ENCODE measurements at places on chromosomes 2 and 18.
A peak's percentile ranks its signal among the peaks of the same experiment; 100 is the strongest.

DNA sequence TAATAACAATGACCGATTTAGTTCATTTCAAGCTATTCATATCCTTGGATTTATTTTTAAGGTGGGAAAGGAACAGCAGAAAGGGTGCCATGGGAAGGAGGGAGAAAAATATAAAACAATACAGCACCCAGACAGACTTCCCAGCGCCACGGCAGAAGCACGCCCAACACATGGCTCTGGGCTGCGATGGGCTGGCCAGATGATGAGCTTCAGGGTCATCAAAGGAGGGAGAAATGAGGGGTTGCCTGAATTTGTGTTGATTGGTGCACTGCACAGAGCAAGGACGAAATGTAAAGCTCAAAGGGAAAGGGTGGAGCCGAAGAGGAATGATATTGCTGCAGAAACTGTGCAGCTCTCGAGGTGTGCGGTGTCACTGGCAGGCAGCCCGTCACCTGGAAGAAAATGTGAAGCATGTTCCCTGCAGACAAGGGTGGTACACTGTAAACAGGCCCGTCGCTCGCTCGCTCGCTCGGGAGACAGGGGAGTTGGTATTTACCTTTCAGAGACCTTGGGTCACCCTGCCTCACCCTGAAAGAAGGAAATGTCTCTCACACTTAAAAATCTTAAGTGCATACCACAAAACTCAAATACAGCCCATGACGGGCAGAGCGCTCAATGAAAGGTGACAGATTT, 195.5 kb upstream of the CTAGE1 start:
- DNase-seq, result no peak

DNA sequence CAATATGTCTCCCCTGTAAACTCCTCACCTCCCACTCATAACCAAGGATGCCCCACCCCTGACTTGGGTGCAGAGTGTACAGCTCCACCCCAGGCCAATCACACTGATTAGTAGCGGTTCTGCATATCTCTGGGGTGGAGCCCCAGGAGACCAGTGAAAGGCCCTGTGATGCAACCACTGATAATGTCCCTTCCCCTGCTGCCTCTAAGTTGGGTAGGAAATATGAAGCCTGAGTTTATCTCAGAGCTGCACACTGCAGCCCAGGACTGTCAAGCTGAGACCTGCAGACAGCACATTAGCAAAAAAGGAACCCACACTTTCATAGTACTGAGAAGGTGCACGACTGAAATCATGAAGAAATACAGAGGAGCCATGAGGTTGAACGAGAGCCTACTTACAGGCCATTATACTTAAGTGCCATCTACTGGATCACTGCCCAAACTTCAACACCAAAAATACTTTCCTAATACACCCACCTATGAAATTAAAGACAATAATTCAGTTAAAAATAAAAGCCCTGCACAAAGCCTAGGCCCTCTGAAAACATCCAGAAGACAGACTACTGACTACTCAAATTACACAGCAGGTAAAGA, 455.4 kb upstream of the LRRTM4 start:
- DNase-seq, result no peak

- DNase-seq, result no peak
Observed at GRCh38 chr18:56076723-56077122, 488.7 kb upstream of the TCF4 start.

DNA sequence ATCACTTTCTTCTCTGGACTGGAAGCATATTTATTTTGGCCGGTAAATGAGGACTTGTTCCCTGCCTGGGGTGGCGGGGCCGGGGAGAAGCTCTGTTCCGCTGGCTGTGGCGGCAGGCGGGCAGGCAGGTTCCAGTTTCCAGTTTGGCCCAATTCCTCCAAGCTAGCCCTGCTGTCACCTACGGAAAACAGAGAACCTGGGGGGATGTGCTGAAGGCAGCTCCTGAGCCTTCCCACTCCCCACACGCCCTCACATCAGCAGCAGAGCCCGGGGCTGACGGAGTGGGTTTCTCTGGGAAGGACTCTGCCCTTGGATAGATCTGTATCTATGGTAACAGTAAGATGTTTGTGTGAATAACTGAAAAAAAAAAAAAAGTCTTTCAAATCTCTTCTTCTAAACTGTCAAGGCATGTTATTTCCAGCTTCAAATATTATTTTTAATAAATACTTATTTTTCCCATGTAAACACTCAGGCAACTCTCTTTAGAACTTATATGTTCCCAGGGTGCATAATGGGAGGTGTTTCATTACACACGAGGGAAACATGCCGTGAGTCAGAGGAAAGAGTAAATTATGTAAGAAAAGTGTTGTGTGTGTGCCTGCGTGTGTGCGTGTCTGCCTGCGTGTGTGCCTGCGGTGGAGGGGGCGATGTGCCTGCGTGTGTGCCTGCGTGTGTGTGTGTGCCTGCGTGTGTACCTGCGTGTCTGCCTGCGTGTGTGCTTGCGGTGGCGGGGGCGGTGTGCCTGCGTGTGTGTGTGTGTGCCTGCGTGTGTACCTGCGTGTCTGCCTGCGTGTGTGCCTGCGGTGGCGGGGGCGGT, 116.1 kb upstream of the ZNF516 start:
- DNase-seq, result no peak

GRCh38 chr2:191610756-191611155, 67.2 kb upstream of the NABP1 start:
- DNase-seq, result no peak

- DNase-seq, result no peak
Observed at GRCh38 chr18:57015451-57015850, 131.4 kb upstream of the BOD1L2 start.

DNA sequence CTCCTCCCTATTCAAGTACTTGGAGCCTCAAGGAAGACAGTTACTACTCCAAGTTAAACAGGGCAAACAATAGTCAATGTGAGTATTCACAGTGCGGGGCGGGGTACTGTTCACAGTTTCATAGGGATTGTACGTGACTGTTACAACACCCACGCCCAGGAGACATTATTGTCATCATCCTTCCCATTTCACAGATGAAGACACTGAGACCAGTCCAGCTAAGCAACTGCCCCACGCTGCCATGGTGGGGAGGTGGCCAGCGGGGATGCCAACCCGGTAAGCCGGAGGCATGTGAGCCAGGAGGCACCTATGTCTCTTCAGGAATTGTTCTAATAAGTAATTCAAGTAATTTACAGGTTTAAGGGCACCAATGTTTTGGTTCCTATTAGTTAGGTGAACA, 982 bp downstream of the HJURP start:
- DNase-seq, result no peak

GRCh38 chr2:108988796-108989713, at the start of gene EDAR:
TSS of gene EDAR (minus strand) at chr2:108989220. CDS start at chr2:108931014, 58,206 bp downstream.
- no peak for DNase-seq

DNA sequence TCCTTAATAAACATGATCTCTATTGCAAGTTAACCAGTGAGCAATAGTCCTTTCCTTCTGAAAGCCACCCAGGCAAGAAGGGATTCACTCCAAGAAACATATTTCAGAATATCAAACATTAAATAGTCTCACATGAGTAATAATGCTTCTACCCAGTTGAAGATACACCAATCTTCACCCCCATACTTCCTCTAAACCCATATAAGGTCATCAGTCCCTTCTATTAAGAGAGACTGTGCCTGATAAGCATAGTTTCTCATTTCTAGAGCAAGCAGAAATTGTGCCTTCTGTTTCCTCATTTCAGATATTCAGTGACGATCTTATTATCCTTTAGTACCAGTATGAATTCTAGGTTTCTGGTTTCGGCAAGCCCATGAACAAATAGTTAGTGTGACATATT, 64.6 kb downstream of the DSEL start:
- DNase-seq, result no peak

DNA sequence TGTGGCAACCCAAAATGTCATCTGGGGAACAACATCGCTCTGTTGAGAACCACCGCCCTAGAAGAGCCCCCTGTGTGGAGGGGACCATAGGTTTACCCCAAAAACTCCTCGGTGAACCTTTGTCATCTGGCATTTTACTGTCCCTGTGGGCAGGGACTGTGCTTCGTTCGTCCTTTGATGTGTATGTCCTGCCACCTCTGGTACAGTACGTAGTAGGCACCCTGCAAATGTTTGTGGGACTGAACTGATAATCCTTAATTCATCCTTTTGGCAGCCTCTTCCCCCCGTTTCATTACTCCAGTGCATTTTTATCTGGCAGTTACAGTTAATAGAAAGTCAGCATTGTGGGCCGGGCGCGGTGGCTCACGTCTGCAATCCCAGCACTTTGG, 728 bp downstream of the NAPG start:
- no peak for DNase-seq

DNA sequence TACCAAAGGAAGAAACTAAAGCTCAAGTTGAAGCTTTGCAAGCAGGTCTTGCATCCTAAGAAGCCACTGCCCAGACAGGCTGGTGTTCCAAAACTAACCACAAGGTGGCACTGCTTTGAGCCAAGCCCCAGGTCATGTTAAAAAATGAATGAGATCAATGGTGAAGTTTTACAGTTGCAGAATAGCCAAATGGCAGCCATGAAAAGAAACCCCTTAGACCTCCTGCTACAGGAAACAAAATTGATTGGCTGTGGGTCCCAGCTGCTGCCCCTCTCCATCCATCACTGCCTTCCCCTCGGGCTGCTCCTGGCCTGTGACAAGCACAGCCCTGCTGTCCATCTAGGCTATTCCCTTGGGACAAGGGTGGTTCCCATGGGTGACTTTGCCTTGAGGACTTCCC, 20.7 kb upstream of the MREG start:
- DNase-seq, result peak; percentile 11

GRCh38 chr2:14072338-14072737, 560.2 kb upstream of the LRATD1 start:
- DNase-seq, result no peak

DNA sequence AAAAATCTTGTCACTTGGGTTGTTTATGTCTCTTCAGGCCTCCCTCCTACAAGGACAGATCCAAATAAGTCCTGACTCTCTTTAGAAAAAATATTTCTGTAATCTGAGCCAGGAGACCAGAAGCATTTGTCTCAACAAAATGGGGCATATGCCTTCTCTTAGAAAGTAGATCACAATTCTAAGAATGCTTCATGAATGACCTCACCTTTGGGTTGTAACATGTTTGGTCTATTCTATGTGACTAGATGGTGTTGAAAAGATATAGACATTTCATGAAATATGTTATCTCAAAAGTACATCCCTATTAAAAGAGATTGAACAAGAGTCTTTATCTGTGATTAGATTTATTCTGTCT, 159.0 kb upstream of the SETBP1 start:
- no peak for DNase-seq

GRCh38 chr2:154336201-154336600, 362.3 kb upstream of the KCNJ3 start:
- no peak for DNase-seq

- DNase-seq, result no peak
Observed at GRCh38 chr2:13676269-13676668, 956.2 kb upstream of the LRATD1 start.

GRCh38 chr2:108701208-108701607, 18.1 kb upstream of the RANBP2 start:
- DNase-seq, result no peak

DNA sequence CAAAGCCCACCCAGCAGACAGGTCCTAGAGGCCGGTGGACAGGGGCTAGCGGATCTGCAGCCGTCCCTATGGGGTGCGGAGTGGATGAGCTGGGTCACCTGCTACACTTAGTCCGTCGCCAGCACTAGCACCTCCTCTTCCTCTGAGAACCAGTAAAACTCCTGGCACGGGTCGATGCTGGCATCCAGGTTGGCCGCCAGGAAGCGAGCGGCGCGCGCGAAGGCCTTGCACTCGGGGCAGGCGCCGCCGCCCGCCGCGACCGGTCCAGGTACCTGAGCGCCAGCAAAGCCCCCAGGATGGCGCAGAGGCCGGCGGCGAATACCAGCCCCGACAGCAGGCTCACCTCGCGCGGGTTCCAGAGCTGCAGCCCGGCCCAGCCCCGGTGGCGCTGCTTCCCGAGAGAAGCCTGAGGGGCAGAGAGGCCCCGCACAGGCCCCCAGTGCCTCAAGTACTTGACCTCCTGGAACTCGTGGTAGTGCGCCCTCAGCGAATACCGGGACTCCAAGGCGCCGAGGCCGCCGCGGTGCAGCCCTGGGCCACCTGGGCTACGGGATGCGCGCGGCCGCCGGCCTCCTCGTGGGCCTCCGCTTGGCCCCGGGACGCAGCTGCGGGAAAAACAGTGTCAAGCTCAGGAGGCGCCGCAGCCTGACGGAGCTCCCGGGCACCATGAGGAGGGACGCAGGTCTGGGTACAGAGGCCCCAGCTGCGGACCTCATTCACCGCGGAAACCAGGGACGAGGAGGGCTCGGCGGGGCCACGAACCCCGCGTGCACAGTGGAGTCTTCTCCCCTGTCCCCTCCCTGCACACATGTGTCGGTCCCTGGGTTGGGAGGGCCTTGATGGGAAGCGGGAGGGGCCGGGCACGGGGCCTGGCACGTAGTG, 27.5 kb upstream of the ALPP start:
- DNase-seq, result no peak

- DNase-seq, result no peak
Observed at GRCh38 chr18:59536166-59536565, 161.1 kb downstream of the CCBE1 start.

GRCh38 chr2:134919341-134920210, 954 bp downstream of the CCNT2 start:
- DNase-seq, result peak; percentile 22

- DNase-seq, result no peak
Observed at GRCh38 chr2:232418466-232419244, 12.0 kb downstream of the ALPG start.

DNA sequence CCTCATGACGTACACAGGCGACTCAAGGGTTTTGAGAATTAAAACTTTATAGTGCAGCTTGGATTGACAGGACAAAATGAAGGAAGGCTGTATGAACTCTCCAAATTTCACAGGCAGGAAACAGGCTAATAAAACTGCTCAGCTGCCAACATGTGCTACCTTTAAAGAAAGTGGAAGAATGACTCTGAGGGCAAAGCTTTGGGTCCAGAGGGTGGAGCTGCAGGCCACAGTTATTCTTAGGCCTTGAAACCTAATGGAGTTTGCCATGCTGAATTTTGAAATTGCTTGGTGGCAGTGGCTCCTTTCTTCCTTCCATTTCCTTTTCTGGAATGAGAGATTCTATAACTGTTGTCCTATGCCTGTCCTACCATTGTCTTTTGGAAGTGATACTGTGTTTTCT, 34.8 kb downstream of the HAT1 start:
- no peak for DNase-seq

GRCh38 chr18:74674487-74674886, 76.8 kb downstream of the ZNF407 start:
- DNase-seq, result no peak

- DNase-seq, result no peak
Observed at GRCh38 chr2:205905576-205905975, 180.4 kb downstream of the INO80D start.

GRCh38 chr18:45690975-45691815, 32.8 kb upstream of the SLC14A1 start:
- DNase-seq, result peak; percentile 27

DNA sequence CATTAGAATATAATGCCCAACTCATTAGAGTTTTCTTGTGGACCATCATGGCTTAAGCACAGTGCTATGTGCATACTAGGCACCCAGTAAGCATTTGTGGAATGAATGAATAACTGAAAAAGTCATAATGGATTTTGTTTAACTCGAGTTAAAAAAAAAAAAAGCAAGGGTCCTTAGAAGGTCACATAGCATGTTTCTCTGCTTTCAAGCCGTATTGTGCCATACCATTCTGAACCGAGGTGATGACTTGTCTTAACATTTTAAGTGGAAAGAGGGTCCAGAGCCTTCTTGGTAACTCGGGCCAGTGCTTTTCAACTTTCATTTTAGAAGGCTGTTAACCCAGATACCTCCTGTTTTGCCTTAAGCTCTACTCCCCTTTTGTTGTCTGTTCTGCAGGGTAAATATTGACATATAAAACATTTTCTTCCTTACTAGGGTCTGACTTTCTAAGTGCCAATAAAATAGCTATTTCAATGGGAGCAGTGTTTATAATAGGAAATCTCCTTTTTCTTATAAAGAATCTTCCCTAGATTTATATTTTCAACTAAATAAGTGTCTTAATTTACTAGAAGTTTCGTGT, 787 bp upstream of the ADGRF3 start:
- no peak for DNase-seq

Measured in hypothalamus (tissue), 51 donors.